Frontal cortex (tissue), 4 donors: ENCODE measurements at places on chromosomes 6 and 20. TPM values are rescaled to one million over a fixed set of nuclear protein-coding genes. Genes with fewer than 3 reads are reported as not detected.

The LY6G6D gene
- not detected for total RNA-seq

The PAK5 gene
- 33.0 TPM for total RNA-seq

- no peak for DNase-seq
Measured at GRCh38 chr6:27865850-27866356, 46.3 kb downstream of the OR2B2 start.

The GNAS-AS1 gene
- 1.2 TPM for total RNA-seq

- DNase-seq, result no peak
Measured at GRCh38 chr6:16183187-16183664, 54.3 kb downstream of the MYLIP start.

DNA sequence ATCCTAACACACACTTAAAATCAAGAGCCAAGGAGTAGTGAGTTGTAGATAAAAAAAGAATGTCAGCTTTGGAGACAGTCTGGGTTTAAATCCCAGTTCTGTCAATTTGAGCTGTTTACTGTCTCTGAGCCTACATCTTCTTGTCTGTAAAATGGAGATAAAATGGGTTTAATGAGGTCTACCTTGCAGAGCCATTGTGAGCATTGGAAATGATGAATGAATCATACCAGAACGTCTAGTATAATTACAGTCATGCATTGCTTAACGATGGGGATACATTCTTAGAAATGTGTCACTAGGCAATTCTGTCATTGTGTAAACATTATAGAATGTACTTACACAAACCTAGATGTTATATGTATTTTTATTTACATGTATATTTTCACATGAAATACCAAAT, 17.6 kb upstream of the SGK2 start:
- DNase-seq, result no peak

DNA sequence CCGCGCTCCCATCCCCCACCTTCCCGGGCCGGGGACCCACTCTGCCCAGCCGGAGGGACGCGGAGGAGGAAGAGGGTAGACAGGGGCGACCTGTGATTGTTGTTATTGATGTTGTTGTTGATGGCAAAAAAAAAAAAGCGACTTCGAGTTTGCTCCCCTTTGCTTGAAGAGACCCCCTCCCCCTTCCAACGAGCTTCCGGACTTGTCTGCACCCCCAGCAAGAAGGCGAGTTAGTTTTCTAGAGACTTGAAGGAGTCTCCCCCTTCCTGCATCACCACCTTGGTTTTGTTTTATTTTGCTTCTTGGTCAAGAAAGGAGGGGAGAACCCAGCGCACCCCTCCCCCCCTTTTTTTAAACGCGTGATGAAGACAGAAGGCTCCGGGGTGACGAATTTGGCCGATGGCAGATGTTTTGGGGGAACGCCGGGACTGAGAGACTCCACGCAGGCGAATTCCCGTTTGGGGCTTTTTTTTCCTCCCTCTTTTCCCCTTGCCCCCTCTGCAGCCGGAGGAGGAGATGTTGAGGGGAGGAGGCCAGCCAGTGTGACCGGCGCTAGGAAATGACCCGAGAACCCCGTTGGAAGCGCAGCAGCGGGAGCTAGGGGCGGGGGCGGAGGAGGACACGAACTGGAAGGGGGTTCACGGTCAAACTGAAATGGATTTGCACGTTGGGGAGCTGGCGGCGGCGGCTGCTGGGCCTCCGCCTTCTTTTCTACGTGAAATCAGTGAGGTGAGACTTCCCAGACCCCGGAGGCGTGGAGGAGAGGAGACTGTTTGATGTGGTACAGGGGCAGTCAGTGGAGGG, 2.8 kb downstream of the SOX4 start:
- no peak for DNase-seq

- no peak for DNase-seq
Measured at GRCh38 chr6:38476141-38476540, 163.6 kb downstream of the BTBD9 start.

GRCh38 chr6:82861121-82861520, 204.5 kb downstream of the UBE3D start:
- DNase-seq, result no peak

- no peak for DNase-seq
Measured at GRCh38 chr20:24423390-24424313, 45.8 kb upstream of the SYNDIG1 start.

GRCh38 chr6:25301362-25301761, 22.2 kb downstream of the CARMIL1 start:
- DNase-seq, result no peak

DNA sequence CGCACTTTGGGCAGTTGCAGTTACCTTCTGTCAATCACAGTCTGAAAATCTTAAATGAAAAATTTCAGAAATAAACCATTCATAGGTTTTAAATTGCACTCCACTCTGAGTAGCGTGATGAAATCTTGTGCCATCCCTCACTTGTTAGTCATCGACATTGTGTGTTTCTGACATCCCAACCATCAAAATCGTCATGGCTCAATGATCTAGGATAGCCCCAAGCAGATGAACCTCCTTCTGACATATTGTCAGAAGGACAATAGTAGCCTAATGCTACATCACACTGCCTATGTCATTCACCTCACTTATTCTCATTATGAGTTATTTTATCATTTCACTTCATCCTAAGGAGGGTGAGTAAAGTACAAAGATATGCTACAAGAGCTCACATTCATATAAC, 284.8 kb downstream of the PTPRK start:
- DNase-seq, result no peak

The CCN6 gene
- not detected for total RNA-seq

The KIF25 gene
- 0.41 TPM for total RNA-seq

DNA sequence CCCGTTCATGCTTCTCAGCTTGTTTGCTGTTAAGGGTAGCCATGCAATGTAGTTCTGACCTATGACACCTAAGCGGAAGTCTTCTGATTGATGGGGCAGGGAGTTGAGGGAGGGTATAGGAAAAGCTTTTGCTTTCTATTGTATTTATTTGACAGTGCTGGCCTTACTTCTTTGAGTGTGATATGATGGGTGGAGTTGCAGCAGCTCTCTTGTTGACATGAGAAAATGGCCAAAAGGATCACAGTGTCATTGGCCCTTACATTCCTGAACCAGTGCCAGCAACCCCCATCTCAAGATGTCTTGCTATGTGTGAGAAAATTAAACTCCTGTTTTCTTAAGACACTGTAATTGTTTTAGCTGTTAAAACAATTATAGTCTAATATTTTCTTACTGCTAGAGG, 117.5 kb downstream of the SAMD5 start:
- DNase-seq, result no peak

DNA sequence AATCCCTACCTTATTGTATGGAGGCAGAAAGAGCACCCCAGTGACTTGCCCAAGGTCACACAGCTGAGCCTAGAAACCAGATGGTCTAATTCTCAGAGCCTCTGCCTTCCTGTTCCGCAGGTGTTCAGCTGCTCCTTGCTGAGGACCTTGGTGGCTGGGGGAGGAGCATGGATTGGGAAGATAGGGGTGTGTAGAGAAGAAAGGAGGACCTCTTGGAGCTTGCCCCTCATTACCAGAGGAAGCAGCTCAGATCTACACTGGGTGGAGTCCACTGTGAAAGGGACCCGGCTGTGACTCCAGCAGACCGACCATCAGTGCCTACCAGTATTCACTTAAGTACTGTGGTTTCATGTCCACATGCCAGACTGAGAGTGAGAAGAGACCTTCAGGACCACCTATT, 15.2 kb downstream of the FOXP4 start:
- no peak for DNase-seq

- DNase-seq, result no peak
Measured at GRCh38 chr6:71855406-71855805, 30.9 kb upstream of the RIMS1 start.

GRCh38 chr20:20003031-20003954, 13.9 kb upstream of the NAA20 start:
- peak; percentile 25 for DNase-seq

The FAM229B gene
- 24.1 TPM for total RNA-seq
